ENCODE measurements at places on chromosomes 5 and 9.

DNA sequence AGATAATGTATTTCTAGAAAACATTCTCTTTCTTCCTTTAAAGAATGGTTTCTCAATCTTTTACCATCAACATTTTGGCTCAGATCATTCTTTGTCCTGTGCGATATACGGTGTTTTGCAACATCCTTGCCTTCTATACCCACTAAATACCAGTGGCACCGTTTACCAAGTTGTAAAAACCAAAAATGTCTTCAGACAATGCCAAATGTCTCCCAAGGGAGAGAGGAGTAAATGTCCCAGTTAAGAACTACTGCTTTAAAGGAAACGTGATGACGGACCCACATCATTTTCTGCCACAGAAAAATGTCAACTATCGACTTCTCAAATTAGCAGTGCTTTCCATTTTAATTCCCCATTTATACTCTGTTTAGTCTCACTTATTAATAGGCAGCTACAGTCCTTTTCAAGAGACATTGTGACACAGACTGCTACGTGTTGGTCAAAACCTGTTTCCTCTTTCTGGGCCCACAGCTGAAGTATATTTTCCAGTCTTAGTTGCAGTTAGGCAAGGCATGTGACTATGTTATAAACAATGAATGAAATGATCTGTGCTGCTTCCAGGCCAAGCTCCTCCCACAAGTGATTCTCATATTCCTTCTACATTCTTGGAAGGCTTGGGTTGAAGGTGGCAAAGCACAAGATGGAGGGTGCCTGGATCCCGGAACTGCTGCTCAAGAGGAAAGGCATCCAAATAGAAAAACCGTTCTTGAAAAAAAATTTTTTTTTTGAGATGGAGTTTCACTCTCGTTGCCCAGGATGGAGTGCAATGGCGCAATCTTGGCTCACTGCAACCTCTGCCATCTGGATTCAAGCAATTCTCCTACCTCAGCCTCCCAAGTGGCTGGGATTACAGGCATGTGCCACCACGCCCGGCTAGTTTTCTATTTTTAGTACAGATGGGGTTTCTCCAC lies 8.8 kb downstream of the PRXL2C start:
- DNase-seq, result no peak

- DNase-seq, result no peak
These were observed 344.8 kb downstream of the ARRDC3 start for GRCh38 chr5:91038180-91038808.

DNA sequence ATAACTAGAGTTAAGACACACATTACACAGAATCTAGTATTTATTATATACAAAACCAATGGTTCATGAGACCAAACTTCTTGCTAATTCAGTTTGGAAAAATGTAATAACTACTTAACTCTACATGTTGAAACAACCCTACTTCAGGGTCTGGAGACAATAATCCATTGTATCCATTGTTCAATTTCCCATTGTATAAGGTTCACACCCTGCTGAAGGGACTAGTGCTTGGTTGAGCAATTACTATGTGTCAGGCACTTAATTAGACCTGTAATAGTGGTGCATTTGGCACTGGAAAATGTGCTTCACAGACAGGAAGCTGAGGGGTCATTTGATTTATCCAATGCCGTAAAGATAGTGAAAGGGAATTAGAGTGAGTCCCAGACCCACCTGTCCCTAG lies 114.3 kb upstream of the PAPPA start:
- DNase-seq, result no peak

DNA sequence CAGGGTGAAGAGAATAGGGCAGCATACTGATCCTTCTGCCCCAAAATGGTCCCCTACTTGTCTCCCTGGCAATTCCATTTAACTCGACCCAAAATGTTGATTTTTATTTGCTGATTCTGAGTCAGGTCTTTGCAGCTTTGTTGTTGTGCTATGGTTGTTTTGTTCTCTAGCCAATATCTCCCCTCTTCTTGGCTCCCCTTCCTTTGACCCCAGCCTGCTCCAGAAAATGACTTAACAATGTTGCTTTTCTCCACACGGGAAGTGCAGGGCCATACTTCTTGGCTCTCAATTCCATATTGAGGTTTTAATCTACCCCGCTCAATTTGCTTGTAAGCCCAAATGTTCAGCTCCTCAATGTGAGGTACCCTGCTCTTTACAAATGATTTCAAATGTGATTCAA lies 330.0 kb downstream of the RASEF start:
- DNase-seq, result no peak

DNA sequence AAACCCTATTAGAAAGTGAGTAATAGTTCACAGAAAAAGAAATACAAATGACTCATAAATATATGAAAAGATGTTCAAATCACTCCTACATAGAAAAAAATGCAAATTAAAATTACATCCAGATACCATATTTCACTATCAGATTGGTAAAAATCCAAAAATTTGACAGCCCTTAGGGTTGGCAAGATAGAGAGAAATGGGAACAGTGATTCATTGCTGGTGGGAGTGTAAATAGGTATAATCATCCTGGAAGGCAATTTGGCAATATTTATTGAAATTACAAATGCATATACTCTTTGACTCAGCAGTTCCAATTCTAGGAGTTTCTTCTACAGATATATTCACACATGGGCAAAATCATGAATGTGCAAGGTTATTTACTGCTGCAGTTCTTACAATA lies 273.5 kb downstream of the NR2F1-AS1 start:
- DNase-seq, result no peak

- DNase-seq, result no peak
These were observed 143.8 kb downstream of the HSD17B3 start for GRCh38 chr9:96158147-96158546.

DNA sequence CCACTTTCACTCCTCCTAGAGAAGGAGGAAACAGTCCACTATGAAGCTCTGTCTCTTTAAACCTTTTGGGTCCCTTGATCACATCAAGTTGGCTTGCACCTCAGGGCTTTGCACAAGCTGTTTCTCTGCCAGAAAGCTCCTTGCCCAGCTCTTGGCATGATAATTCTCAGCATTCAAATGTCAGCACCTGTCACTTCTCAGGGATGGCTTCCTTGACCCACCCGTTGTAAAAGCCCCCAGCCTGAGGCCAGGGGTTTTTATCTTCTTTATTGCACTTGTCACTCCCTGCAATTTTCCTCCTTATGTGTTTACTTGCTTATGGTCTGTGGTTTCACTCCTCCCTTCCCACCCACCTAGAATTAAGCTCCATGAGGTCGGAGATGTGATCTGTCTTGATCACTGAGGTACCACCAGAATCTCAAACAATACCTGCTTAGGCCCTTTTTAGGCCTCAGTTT lies 200.7 kb upstream of the TBC1D2 start:
- no peak for DNase-seq

- DNase-seq, result no peak
These were observed 286.1 kb upstream of the ACTBL2 start for GRCh38 chr5:57768745-57769144.

DNA sequence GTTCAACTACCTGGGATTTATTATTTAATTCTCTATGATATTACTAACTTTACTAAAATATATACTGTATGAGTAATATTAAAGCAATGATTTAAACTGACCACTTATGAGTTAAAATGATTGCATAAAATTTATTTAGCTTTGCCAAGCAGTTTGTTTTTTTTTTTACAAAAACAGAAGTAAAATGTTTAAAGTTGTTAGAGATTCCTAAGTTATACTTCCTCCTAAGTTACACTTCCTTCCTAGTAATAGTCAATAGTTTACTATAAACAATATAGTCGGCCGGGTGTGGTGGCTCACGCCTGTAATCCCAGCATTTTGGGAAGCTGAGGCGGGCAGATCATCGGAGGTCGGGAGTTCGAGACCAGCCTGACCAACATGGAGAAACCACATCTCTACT lies 23.7 kb upstream of the LRRC19 start:
- no peak for DNase-seq

- DNase-seq, result peak; percentile 73
These were observed 47.8 kb downstream of the NR3C1 start for GRCh38 chr5:143355710-143356109.

DNA sequence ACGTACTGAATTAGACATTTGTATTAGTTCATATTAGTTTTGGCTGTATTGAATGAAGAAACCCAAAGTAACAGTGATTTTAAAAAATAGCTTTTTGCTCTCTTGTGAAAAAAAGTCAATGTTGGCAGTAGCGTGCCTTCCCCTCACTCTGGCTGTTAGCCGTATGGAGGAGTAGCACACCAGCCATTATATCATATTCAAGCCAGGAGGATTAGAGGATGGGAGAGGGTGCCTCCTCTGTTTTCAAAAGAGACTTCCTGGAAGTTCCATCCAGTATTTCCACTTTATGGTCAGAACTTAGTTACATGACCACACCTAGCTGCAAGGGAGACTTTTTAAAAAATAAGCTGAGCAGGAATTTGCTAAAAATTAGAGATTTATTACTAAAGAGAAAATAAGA lies 41.2 kb downstream of the GPR21 start:
- no peak for DNase-seq

- DNase-seq, result no peak
These were observed 187.0 kb upstream of the KCNN2 start for GRCh38 chr5:114174837-114175236.

- peak; percentile 34 for DNase-seq
These were observed 71.2 kb upstream of the CNTLN start for GRCh38 chr9:17063535-17064135.
